ENCODE measurements at places on chromosomes 4 and X. TPM values are rescaled to one million over a fixed set of nuclear protein-coding genes. Genes with fewer than 3 reads are reported as not detected.

- no peak for DNase-seq
These were observed 27.5 kb upstream of the OTUD4 start for GRCh38 chr4:145207934-145208333.

DNA sequence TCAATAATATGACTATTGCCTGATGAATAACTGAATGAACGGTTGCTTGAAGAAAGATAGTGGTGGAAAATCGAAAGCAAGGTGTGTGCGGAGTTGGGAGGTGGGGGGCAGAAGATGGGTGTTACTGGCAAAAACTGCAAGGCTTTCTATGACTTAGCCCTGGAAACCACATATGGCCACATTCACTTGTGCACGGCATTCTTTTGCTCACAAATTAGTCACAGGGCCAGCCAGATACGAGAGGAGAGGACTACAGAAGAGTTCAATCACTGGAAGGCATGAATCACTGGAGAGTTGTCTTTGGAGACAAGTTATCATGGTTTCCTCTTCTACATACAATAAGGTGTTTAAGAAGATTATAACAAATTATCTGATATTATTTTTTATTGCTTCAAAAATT is 626.5 kb upstream of the CPEB2 start:
- no peak for DNase-seq

DNA sequence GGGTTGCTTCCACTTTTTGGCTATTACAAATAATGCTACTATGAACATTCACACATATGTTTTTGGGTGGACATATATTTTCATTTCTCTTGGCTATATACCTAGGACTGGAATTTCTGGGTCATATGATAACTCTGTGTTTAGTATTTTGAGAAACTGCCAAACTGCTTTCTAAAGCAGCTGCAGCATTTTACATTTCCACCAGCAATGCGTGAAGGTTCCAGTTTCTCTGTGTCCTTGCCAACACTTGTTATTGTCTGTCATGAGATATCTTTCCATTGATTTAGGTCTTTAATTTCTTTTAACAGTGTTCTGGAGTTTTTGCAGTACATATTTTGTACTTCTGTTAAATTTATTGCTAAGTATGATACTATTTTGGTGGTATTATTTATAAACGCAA is 48.3 kb downstream of the CLCN5 start:
- DNase-seq: no peak

GRCh38 chr4:184444953-184445309 is 29.4 kb downstream of the IRF2 start:
- no peak for DNase-seq

DNA sequence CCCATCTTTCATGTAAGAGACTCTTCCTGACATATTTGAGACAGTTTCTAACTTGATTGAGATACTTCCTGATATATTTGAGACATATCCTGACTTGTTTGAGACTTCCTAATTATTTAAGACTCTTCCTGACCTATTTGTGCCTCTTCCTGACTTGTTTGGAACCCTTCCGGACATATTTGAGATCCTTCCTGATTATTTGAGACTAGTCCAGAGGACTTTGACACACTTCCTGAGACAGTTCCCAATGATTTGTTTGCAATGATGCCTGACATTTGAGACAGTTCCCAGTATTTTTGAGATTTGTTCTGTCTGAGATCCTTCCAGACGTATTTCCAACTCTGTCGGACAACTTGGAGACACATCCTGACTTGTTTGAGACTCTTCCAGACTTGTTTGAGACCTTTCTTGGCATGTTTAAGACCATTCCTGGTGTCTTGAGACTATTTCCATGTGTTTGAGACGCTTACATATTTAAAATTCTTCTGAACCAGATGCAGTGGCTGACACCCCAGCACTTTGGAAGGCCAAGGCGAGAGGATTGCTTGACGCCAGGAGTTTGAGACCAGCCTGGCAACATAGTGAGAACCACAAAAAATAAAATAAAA is 118.9 kb upstream of the USP9X start:
- DNase-seq: no peak

DNA sequence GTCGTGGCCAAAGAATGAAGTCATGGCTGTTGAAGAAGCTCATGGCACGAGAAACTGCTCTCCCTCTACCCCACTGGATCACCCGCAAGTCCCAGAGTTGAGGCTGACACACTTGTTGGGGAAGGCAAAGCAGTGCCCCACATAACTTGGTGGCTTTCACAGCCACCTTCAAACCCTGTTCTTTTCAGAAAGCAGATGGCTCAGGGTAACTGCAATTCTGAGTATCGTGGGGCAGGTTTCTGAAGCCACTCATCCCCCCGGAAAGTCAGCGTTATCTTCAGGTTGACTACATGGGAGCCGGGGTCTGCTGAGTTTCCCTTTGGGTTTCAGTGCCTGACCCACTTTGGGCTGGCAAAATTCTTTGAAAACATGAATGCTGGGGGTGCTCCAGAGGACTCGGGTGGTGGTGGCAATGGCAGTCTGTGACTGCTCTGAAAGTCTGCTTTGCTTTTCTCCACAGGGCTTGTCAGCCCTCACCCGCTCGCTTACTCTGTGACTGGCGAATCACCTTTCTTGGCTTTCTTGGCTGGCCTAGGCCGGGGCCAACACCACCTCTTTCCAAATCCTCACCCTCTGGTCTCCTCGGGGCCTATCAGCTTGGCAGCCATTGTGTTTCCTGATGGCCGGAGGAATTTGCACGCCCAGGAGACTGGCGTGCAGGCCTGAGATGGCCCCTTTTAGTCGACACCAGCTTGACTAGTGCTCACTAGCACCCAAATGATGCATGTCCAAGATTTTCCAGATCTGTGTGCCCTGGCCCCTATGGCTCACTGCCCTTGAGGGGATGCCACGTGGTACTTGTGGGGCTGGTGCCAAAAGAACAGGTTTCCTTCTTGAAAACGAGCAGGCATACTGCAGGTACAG is 7.3 kb downstream of the PPP1R3F start:
- no peak for DNase-seq

DNA sequence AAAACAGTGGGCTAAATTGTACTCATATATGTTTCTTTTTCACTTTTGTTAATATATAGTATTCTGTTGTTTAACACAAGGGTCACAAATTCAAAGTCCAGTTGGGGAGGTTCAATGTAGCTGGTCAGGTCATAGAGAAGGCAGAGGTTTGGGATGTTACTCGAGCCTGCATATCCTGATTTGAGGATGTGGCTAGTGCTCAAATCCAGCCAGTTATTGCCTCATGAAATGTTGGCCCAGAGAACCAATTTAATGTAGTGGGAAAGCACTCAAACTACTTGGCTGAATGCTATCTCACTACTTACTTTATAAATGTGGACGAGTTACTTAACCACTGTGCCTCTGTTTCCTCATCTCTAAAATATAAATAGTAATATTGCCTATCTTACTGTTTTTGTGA is 12.5 kb downstream of the USO1 start:
- no peak for DNase-seq

GRCh38 chr4:78480286-78480685 is 71.3 kb upstream of the ANXA3 start:
- DNase-seq: no peak

Gene CENPE
- 10.6 TPM for total RNA-seq

- DNase-seq: no peak
These were observed 937.1 kb downstream of the CCSER1 start for GRCh38 chr4:91064157-91064853.

GRCh38 chr4:94442251-94442650 is 9.5 kb upstream of the PDLIM5 start:
- no peak for DNase-seq

GRCh38 chr4:19992471-19993093 is 259.1 kb upstream of the SLIT2 start:
- no peak for DNase-seq

- DNase-seq: no peak
These were observed 36.4 kb downstream of the SMARCA5 start for GRCh38 chr4:143549928-143550327.

DNA sequence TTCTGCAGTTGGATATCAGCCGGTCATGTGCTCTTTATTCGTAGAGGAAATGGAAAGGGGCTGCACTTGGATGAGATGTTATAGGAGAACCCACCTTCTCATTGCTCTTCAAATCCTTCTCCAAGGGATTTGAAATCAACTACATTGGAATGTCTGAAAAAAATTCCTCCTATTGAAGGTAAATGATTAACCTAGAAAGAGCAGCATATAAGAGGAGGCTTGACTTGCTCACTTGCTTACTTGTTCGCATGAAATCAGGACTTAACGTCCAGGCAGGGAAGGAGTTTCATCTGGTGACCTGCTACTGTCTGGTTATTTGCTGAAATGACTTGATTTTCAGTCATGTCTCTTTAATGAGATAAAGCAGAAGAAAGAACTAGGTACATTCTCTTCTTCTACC is 338.4 kb upstream of the NOCT start:
- DNase-seq: no peak

DNA sequence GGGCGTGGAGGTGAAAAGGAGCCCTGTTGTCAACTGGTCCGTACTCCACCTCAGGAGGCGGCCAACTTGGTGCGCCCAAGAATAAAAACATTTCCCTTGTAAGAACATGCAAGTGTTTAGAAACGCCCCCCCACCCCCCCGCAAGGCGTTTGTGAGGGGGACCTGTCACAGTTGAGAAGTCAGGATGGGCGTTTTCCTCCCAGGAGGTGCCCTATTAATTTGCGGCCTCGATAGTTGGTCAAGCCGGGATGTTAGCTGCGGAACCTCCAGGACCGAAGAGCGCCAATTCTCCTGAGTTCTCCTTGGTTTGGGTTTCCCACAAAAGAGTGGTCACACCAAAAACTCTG is 651 bp upstream of the SAP30 start:
- DNase-seq: no peak

DNA sequence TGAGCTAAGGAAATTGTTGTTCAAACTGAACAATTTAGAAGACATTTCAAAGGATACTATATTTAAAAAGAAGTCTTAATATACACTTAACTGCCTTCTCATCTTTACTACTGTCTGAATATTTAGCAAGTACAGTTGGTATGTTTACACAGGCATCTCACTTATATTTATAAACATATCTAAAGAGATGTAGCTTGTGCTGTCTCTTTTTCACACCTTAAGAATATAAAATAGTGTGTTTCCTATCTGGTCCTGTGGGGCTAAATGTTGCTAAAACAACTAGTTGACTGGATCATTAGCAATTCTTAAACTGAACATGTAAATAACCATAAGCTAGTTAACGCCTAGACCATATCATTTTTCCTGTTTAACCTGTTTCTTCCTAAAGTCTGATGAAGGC is 336.3 kb downstream of the PPP3CA start:
- DNase-seq: no peak

DNA sequence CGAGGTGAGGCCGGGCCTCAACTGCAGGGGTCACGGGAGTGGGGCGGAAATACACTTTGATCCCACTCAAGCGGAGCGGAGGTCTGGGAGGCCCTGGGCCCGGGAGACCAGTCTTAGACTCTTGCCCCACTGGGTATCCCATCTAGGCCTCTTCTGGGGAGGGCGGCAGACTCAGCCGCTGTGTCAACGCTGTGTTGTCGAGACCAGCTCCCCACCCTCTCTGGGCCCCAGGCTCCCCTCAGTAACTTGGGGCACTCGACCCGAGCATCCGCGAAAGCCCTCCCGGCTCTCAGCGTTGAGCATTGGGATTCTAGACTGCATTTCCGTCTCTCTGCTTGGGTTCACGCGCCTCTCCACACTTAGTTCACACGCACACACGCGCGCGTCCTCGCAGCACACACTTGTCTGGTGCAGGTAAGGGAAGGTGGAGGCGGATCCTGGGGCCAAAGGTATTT is 1.7 kb downstream of the NKX3-2 start:
- no peak for DNase-seq

DNA sequence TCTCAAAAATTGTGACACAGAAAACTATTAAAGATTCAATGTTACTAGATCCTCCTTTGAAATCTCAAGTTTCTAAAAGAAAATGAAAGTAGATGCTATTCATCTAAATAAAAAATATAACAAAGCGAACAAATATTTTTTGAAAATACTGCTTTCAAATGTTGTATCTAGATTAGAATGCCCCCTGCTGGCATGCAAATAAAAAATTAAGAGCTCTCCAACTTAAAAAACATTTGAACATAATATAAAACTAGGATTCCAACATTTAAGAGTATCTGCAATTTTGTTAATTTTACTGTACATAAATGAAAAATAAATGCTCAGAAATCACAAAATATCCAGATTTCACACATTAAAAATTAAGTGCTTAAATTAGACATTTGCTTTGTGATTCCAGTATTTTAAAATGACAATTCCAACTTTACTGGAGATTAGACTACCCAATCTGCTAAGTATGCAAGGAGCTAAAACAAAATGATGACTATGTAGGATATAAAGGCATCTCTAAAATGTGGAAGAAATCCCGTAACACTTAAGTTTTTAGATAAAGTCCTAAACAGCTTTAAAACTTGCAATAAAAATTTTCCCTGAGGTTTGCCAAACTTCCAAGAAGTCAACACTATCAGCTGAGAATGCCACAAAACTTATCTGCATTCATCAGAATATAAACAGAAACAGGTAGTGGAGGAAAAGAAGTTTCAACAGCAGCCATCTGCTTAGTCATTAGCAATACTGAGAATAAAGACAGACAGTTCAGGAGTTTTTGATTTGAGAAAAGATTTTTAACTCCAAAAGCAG is 32.7 kb downstream of the DHX15 start:
- no peak for DNase-seq

DNA sequence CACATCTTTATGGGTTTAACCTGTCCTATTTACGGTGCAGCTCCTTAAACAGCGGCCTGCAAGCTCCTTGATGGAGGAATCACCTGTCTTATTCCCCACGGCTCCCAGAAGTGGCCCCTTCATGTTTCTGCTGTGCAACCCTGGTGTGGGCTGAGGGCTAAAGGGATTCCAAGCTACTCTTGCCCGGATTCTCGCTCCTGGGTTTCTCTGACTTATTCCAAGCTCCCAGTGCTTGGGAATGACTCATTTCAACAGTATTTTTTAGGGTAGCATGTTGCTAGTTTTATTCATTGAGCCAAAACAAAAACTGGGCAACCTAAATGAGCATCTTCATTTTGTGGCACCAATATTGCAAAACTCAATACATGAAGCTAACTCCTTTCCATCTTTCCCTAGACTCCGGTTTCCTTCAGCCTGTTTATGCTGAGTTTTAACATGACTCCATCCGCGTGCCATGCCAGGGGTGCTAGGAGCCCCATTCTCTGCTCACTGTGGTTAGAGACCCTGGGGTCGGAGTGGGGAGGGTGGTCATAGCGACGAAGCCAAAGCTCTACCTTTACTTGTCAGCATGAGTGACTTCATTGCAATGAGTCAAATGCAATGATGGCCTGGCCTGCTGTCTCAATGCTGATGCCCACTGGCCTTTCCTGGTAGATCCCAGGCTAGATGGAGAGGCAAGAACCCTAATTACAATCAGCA is 349.7 kb downstream of the NR3C2 start:
- no peak for DNase-seq

Gene CXCL1
- not detected for total RNA-seq

Gene HSFX4
- total RNA-seq: not detected

GRCh38 chrX:3066555-3066954 is 25.3 kb downstream of the ARSF start:
- no peak for DNase-seq

Gene LUZP4
- total RNA-seq: 0.33 TPM

Gene SLC25A53
- 2.2 TPM for total RNA-seq

DNA sequence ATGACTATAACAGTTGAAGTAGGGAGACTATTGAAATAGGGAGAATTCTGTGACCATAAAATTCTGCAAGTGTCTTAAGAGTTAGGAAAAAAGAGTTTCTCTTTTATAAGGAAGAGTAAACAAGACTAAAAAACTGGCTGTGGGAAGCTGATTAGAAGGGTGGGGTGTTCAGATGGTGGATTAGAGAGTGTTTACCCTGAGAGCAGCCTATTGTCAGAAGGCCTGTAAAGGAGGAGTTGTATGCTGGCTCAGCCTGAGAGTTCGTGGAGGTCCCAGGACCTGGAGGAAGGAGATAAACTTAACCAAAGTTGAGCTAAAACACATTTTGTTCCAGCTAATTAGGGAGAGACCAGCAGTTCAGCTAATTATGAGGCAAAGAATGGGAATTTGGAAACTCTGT is 629.7 kb downstream of the PCDH7 start:
- no peak for DNase-seq

Gene TSPAN7
- total RNA-seq: 1.5 TPM

Data from H7 (cell line).